ENCODE measurements at places on chromosomes 13 and 19. TPM values are rescaled to one million over a fixed set of nuclear protein-coding genes. Genes with fewer than 3 reads are reported as not detected.

LRRC25 gene
- polyA plus RNA-seq = 416 TPM

DNA sequence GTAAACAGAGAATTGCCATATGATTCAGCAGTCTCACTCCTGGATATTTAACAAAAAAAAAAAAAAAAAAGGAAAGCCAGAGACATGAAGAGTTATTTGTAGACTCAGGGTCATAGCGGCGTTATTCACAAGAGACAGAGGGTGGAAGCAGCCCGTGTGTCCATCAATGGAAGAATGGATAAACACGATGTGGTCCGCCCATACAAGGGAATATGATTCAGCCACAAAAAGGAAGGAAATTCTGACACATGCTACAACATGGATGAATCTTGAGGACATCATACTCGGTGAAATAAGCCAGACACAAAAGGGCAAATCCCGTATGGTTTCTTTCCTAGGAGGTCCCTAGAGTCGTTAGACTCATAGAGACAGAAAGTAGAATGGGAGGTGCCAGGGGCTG lies 14.8 kb downstream of the ACSBG2 start:
- H3K36me3 ChIP-seq = no peaks in the 10 kb centered on the region
- no peak for DNase-seq
- H3K27ac ChIP-seq = no peak overlapping the region
- H3K4me1 ChIP-seq = no peaks in the 10 kb centered on the region
- H3K27me3 ChIP-seq = no peaks in the 10 kb centered on the region

FKBP8 gene
- polyA plus RNA-seq = 81.2 TPM

DNA sequence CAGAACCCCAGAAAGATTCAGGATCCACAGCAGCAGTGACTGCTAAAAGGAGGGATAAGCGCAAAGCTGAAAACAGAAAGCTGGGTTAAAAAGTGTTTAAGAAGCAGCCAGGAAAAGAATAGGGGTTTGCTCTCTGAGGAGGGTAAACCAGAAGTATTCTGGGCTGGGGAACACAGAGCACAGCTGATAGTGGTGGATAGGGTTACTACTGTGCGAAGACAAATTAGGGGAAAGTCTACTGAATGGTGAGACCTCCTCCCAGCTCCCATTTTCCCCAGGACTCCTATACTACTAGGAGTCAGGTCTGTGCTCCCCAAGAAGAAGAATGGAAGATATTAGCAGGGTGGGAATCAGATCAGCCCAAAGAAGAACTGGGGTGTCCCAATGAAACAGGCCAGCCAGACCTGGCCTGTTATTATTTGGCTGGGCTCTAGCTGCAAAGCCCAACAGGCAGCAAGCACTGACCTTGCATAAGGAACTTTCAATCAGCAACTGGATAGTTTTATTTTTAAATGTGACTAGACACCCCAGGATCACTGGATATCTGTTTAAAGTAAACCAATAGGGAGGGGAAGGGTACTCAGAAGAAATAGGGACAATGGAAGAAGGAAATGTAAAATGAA lies 43.5 kb upstream of the SERTM1 start:
- no peaks in the 10 kb centered on the region for H3K27me3 ChIP-seq
- no peaks in the 10 kb centered on the region for H3K36me3 ChIP-seq
- no peak for DNase-seq
- H3K4me1 ChIP-seq = no peaks in the 10 kb centered on the region
- no peak overlapping the region for H3K4me3 ChIP-seq

- no peak for DNase-seq
- no peaks in the 10 kb centered on the region for H3K4me1 ChIP-seq
- no peaks in the 10 kb centered on the region for H3K36me3 ChIP-seq
- no peak overlapping the region for H3K4me3 ChIP-seq
Measured at GRCh38 chr13:31261241-31261640, 61.5 kb downstream of the B3GLCT start.

DNA sequence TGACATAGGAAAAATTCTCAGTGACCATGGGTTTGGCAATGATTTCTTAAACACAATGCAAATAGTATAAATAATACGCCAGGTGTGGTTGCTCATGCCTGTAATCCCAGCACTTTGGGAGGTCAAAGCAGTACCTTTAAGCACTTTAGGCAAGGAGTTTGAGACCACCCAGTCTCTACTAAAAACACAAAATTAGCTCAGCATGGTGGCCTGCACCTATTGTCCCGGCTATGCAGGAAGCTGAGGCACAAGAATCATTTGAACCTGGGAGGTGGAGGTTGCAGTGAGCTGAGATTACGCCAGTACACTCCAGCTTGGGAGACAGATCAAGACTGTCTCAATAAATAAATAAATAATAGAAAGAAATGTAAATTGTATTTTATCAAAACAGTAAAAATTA lies 356.5 kb upstream of the SLITRK6 start:
- H3K27ac ChIP-seq = no peak overlapping the region
- H3K4me1 ChIP-seq = no peaks in the 10 kb centered on the region
- no peaks in the 10 kb centered on the region for H3K36me3 ChIP-seq
